ENCODE measurements at places on chromosomes 2 and 18.

DNA sequence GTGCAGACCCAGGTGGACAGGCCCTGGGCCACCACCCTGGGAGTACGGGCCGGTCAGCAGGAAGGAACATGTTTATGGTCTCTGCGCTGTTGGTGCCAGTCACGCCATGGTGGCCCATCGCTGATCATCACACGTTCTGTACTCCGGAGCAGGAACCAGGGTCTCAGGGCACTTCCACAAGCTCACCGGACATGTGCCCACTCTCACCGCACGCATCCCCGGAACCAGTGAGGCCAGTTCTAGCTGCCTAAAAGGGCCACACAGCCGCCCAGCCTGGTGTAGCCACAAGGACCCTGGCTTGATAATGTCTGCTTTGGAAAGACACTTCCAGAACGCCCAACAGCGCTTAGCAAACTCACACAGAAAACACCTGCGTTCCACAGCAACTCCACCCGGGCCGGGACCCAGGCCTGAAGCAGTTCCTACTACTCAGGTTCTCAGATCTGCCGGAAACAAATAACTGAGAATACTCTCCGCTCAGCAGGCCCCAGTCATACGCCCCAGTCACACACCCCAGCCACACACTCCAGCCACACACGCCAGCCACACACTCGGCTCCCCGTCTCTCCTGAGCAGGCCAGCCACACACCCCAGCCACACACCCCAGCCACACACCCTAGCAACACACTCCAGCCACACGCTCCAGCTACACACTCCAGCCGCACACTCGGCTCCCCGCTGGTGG is 123.3 kb downstream of the HDAC4 start:
- no peak for DNase-seq

- no peak for DNase-seq
Observed at GRCh38 chr2:160892204-160892603, 268.0 kb upstream of the TANK start.

- DNase-seq, result no peak
Observed at GRCh38 chr18:13620818-13621445, 105.4 kb downstream of the FAM210A start.

GRCh38 chr2:237441605-237442274 is 27.8 kb upstream of the COL6A3 start:
- DNase-seq, result no peak

GRCh38 chr2:1609485-1610095 is 134.7 kb downstream of the PXDN start:
- DNase-seq, result no peak

GRCh38 chr2:160392201-160392600 is 101.4 kb downstream of the RBMS1 start:
- DNase-seq, result no peak

- no peak for DNase-seq
Observed at GRCh38 chr2:65098741-65099140, 31.2 kb downstream of the RAB1A start.

DNA sequence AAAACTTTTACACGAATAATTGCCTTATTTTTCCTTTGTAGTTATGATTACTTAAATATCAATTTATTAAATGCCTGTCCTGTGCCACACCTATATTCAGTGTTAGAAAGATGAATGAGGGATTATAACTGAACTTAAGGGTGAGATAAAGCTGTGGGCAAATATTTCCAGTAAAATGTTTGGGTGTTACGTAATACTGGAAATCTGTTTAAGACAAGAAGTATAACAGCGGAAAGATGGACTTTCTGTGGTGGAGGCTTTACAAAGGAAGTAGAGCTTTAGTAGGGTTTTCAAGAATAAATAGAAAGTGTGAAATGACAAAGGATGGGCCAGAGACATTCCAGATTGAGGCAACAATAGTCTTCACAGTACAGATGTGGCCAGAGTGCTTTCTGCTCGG is 927.0 kb downstream of the DPP10 start:
- no peak for DNase-seq
